ENCODE measurements at places on chromosomes 12 and 14.

GRCh38 chr12:6827982-6828780, at the start of gene P3H3:
P3H3 (plus strand) TSS chr12:6828407; CDS start chr12:6828441, 34 bp downstream.
- peak; percentile 81 for DNase-seq

DNA sequence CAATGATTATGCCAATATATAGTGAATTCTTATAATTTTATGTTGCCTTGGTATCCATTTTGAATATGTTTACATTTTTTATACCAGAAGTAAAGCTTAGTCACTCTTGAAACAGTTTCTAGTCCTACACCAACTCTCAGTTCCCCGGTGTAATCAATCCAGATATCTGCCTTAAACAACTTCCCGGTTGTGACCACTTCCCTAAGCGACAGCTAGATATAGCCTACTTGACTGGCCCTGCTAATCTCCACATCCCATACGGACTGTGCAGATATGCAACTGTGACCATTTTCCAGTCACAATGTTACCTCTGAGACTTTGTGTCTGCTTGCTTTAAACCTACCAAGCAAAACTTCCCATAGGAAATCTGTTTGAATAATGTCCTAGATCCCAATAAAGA, 1551.5 kb upstream of the SEL1L start:
- no peak for DNase-seq

DNA sequence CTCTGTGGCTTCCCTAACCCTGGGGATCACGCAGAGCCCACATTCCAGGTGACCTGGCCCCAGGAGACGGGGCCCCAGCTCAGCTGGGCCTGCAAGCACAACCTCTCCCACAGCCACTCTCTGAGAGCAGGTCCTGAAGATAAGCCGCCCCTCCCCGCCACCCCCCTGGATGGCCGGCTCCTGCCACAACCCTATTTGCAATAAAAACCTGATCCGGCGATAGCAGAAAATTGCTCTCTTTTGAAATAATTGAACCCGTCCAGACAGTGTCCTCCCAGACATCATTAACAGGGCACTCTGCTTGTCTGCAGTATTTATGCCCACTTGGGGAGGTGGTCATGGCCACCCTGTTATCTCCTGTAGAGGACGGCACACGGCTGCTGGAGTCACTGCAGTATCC, 5.0 kb downstream of the C14orf180 start:
- DNase-seq = no peak

DNA sequence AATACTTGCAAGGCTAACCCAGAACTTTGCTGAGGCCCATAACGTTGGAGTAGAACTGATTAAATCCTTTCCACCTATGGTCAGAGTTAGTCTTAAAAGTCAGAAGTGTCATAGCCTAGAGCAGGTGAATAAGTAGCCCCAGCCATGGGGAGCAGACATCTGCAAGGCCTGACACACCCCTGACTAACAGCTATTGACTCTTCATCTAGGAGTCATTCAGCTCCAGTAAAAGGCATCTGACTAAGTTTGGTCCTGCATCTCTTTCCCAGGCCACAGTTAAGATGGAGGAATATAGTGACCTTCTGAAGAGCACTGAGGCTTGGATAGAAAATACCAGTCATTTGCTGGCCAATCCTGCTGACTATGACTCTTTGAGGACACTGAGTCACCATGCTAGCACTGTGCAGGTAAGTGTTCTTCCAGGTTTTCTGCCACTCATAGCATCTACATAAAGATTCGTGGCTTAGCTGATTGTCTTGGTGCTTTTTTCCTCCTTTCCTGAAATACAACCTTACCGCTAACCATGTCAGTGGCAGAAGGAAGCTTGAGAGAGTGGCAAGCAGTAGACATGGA, 212.9 kb downstream of the ESR2 start:
- no peak for DNase-seq

DNA sequence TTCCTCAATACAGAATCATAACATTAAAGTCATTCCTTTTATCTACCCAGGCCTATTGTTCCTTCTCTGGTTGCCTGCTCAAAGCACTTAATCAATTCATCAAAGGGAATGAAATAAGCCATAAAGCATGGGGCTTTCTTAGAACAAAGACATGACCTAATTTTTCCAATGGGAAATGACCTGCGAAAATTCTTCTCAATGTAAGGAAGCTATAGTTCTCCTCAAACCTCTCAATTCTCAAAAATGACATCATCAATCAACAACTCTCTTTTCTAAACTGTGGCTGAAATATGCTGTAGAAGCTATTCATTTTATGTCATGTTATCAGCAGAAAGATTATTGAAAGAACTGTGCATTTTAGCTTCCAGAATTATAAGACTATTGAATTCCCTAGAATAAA, 116.0 kb upstream of the PTPRR start:
- no peak for DNase-seq

DNA sequence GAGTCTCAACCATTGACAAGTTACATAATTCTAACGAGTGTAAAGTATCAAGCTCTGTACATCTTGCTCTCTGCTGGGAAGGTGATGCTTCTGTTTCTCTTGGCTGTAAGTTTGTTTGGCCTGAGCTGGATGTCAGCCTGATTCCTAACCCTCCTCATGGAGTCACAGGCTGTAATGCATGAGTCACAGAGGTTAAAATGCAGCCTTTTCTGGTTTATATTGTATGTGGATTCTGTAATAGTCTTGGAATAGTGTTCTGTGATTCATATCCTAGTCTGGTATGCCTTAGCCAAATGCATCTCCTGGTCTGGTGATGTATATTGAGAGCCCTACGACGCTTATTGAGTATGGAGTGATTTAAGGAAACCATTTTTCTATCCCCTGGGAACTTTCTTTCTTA, 104.5 kb upstream of the FRMD6 start:
- peak; percentile 51 for DNase-seq

- no peak for DNase-seq
Measured at GRCh38 chr12:11555743-11556625, 93.5 kb upstream of the ETV6 start.

DNA sequence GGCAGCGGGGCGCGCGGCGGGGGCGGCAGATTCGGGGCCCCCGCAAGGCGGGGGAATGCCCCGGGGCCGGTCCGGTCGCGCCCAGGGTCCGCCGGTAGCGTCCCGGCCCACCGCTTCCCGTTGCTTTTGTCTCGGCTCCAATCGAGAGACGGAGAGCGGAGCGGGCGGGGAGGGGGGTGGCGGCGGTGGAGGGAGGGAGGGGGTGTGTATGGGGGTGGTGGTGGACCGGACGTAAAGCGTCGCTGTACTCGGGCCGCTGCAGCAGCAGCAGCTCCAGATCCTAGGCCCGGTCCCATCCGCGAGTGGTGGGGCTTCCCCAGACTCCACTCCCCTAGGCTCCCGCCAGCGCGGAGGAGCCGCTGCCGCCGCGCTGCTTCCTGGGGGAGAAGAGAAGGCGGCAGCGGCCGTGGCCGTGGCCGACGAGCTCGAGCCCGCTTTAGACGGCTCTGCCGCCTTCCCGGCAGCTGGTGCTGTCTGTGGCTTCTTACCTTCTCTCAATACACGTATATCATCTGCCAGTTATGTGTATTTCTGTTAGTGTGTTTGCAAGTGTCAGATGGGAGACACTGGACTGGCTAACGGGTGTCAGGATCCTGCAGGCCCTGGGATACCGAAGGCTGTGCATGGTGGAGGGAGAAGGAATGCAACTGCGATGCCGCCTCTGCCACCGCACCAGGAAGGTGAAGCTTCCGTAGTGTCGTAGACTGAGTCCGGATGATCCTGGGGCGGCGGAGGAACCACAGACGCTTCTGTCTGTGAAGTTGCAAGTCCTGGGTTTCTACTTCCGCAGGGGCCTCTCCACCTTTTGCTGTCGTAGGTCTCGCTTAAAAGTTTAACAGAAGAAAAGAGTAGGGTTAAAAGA, 508 bp downstream of the CNOT2 start:
- peak; percentile 87 for DNase-seq

GRCh38 chr14:96267916-96268315, 11.9 kb downstream of the BDKRB1 start:
- DNase-seq = no peak

DNA sequence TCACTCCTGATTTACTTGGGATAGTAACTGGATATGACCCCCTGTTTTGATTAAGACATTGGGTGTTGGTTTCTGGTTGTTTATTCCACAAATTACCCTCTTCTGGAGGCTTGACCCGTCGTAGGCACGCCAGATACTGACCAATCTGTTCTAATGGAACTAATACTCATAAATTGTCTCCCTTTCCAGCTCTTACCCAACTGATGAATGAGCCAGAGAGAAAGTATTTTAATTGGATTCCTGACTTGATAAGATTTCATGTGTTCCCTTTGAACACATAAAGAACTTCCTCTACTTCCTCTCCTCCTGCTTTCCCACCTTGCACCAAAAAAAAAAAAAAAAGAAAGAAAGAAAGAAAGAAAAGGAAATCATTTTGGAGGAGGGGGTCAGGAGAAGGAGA, 340.9 kb downstream of the PCNX1 start:
- no peak for DNase-seq

DNA sequence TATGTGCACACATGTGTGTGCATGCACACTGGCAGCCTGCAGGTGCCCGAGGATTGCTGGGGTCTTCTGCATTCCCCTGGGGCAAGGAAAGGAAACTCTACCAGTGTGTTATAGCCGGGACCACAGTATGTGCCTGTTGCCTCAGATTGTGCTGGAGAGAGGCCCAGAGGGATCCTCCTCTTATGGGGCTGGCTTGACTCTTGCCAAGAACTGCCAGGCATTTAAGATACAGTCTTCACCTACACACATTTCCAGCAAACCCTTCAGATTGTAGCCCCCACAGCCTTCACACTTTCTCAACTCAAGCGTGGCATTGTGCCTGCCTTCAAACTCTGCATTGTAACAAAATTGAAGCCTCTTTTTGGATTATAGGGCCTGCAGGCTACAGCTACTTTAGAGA, 176.7 kb upstream of the DYRK2 start:
- DNase-seq = no peak

GRCh38 chr14:91373591-91374254, 43.9 kb downstream of the CCDC88C start:
- DNase-seq = no peak

- no peak for DNase-seq
Measured at GRCh38 chr12:107254258-107254856, 161.0 kb upstream of the CRY1 start.

DNA sequence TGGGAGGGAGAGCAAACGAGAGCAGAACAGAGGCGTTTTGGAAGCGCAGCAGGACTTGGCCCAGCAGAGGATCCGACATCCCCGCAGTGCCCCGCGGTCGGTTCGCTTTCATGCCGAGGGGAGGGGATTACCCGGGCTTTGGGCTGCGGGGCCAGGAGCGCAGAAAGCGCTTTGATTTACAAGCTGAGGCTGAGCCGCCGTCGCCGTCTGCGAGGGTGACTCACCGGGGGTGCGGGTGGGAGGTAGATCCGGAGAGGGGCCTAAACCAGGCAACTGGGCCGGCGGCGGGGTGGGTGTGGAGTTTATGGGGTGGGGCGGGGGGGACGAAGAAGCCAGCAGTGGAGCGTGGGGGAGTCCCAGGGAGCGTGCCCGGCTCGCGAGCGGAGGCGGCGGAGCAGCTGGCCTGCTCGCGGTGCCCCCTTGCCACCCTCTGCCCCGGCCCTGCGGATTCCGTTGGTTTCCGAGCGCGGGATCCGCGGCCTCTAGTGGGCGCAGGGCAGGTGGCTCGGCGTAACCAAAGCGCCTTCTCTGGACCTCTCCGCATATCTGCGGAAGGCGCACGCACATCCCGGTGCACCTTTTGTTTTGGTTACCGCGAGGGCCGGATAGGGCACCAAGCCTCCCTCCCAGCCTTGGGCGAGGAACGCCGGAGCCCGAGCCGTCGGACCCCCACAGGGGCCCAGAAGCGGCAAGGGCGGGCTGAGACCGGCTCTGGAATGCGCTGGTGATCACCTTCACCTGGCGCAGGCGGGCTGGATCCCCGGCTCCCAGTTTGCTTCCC, 2.6 kb downstream of the SIX4 start:
- peak; percentile 71 for DNase-seq

DNA sequence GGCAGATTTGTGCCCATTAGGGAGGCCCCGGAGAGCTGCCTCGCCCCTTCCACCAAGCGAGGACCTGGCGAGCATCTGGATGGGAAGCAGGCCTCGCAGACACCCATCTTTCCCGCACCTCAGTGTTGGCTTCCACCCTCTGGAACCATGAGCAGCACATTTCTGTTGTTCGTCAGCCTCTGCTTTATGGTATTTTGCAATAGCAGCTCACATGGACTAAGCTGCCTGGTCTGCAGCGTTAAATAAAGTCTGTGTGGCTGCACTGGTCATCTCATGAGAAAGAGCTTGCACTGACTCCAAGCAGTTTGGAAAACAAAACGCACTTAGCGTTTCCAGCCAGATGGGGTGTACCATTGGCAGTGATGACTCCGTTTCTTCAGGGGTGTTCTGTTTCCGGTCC, 75.8 kb downstream of the GLT1D1 start:
- DNase-seq = no peak

DNA sequence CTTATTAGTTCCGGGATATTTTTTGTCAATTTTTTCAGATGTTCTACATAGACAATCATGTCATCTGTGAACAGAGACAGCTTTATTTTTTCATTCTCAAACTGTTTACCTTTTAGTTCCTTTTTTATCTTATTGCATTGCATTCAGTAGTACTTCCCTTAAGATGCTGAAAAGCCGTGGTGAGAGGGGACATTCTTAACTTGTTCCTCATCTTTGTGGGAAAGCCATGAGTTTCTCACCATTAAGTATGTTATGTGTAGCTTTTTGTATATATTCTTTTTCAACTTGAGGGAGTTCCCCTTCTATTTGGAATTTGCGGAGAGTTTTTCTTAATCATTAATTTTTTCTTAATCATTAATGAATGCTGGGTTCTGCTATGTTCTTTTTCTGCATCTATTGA, 1727.1 kb upstream of the SEL1L start:
- no peak for DNase-seq

- DNase-seq = no peak
Measured at GRCh38 chr12:77130193-77130592, 64.8 kb upstream of the E2F7 start.

DNA sequence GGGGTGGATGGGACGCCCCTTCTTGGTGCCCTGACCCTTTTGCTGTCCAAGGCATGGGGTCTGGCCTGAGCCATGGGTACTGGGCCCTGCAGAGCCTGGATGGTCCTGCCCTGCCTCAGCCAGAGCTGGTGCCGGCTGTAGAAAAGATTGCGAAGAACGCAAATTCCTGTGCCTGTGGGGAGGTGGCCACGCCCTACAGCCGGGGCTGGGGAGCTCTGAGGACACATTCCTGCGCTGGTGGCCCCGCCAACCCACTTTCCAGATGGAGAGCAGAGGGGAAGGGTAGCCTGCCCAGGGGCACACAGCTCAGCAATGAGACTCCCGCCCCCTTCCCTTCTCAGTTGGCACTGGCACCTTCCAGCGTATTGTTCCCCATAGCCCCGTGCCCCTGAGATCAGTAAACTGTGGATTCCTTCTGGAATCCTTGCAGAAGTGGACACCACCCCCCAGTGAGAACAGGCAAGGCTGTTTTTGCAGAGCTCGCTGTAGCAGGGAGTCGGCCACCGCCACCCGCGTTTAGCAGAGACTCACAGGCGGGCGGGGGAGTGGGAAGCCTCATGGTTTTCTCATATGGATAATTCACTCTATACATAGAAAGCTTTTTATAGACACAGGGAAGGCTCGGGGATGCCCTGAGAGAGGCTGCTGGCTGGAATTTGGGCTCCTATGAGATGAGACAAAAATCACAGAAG, 8.6 kb downstream of the INF2 start:
- no peak for DNase-seq
